ENCODE measurements at places on chromosomes 7 and 10. TPM values are rescaled to one million over a fixed set of nuclear protein-coding genes. Genes with fewer than 3 reads are reported as not detected.

GRCh38 chr10:117492504-117492903 lies 50.0 kb upstream of the EMX2 start:
- H3K4me3 ChIP-seq = no peak overlapping the region
- H3K27ac ChIP-seq = no peak overlapping the region
- H3K27me3 ChIP-seq = no peaks in the 10 kb centered on the region

GRCh38 chr7:96739609-96740008 lies 30.0 kb upstream of the SEM1 start:
- no peak overlapping the region for H3K4me3 ChIP-seq
- no peaks in the 10 kb centered on the region for H3K27me3 ChIP-seq
- DNase-seq = no peak
- H3K27ac ChIP-seq = no peak overlapping the region

Gene OPN1SW
- not detected for total RNA-seq

- H3K4me3 ChIP-seq = peak overlapping the region; percentile 95
- peaks cover 2% of the 10 kb centered on the region for H3K36me3 ChIP-seq
- no peak for DNase-seq
- peaks cover 24% of the 10 kb centered on the region for H3K4me1 ChIP-seq
- no peaks in the 10 kb centered on the region for H3K27me3 ChIP-seq
Measured at GRCh38 chr7:87473986-87474385, 1.5 kb downstream of the ABCB4 start.

DNA sequence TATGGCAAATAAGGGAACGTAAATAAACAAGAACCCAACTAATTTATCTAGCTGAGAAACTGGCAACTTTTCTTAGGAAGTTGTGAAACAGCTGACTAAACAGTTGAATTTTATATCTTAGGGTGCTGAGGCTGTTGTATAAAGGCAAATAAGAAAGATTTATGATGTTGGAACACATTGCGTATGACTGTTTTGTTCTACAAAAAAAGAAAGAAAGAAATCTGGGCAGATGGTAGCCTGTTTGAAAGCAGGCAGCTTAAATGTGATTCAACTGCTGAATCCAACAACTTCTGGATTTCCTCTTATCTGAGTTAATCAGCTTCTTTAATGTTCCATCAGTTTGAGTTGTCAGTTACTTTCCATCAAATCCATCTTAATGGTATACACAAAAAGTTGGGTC lies 214.5 kb downstream of the SNX13 start:
- H3K36me3 ChIP-seq = no peaks in the 10 kb centered on the region
- no peak overlapping the region for H3K4me3 ChIP-seq
- no peak overlapping the region for H3K27ac ChIP-seq
- no peaks in the 10 kb centered on the region for H3K27me3 ChIP-seq
- H3K4me1 ChIP-seq = peaks cover 4% of the 10 kb centered on the region
- no peak for DNase-seq

Gene OR2A25
- not detected for total RNA-seq

Gene SPDYE6
- total RNA-seq = not detected

DNA sequence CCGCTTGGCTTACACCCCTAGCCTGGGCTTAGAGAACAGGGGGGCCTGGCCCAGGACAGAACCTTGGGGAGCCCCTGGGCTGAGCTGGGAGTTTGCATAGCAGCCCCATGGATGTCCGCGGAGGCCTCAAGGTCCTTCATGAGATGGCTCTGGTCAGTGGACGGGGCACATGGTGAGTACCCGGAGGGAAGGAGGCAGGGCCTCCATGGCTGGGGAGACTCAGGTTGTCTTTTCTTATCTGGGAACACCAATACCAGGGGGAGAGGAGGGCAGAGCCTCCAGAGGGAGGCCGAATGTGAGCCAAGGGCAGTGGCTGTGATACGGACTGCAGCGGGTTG lies 64.8 kb downstream of the GLRX3 start:
- H3K27ac ChIP-seq = no peak overlapping the region
- H3K36me3 ChIP-seq = no peaks in the 10 kb centered on the region
- no peak overlapping the region for H3K4me3 ChIP-seq

DNA sequence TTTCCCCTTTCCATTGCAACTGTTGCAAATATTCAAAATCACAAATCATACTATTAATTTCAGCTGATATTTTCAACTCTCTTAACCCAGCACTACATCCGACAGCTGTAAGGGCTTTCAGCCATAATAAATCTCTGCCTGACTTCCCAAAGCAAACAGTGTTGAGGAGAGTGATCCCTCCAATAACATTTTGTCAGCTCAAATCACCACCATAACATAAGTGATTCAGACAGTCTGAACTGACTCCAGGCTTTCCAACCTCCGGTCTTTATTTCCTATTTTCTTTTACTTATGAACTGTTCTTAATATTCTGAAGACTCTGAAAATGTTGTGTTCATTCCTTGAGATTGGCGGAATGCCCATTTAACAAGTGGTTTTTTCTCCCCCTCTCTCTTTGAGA lies 1085.9 kb downstream of the GATA3 start:
- no peak overlapping the region for H3K27ac ChIP-seq
- H3K27me3 ChIP-seq = no peaks in the 10 kb centered on the region
- H3K4me3 ChIP-seq = no peak overlapping the region
- DNase-seq = no peak

Gene GHRHR
- total RNA-seq = 0.50 TPM

DNA sequence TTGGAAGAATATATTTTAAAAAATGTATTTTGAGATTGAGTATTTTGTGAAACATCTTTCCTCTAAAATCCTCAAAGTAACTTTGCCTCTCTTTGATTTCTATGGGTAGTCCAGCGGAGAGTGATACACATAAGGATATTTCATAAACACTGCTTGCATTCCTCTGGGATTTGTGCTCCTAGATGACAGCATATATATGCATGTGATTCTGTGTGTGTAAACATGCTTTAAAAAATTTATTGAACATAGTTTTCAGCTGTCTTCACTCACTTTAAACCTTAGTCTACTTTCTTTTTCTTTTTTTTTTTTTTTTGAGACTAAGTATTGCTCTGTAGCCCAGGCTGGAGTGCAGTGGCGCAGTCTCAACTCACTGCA lies 84.6 kb downstream of the KAT6B start:
- no peaks in the 10 kb centered on the region for H3K27me3 ChIP-seq
- H3K27ac ChIP-seq = no peak overlapping the region
- H3K4me1 ChIP-seq = peaks cover 4% of the 10 kb centered on the region
- H3K4me3 ChIP-seq = no peak overlapping the region
- H3K36me3 ChIP-seq = no peaks in the 10 kb centered on the region

Gene GPR85
- total RNA-seq = 1.7 TPM

GRCh38 chr7:142805350-142806021 lies 34.7 kb downstream of the PRSS2 start:
- H3K27me3 ChIP-seq = no peaks in the 10 kb centered on the region
- H3K4me1 ChIP-seq = no peaks in the 10 kb centered on the region
- no peaks in the 10 kb centered on the region for H3K36me3 ChIP-seq
- DNase-seq = peak; percentile 4
- H3K4me3 ChIP-seq = no peak overlapping the region

DNA sequence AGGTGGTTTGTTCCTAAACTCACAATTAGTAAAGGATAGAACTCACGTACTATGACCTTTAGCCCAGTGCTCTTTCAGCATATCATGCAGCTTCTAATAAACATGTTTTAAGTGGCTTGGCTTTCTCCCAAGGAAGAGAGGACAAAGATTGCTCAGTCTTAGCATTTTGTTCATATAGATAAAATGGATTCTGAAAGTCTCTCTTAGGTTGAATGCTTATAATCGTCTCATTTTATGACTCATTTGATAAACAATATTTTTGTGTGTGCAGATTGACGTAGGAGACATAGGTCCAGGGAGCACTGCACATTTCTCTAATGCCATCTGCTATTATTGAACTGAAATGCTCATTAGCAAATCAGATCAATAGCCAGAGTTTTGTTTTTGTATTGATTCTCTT lies 44.8 kb downstream of the GNAT3 start:
- DNase-seq = no peak
- H3K4me1 ChIP-seq = no peaks in the 10 kb centered on the region
- no peaks in the 10 kb centered on the region for H3K36me3 ChIP-seq
- H3K27ac ChIP-seq = no peak overlapping the region
- no peaks in the 10 kb centered on the region for H3K27me3 ChIP-seq

DNA sequence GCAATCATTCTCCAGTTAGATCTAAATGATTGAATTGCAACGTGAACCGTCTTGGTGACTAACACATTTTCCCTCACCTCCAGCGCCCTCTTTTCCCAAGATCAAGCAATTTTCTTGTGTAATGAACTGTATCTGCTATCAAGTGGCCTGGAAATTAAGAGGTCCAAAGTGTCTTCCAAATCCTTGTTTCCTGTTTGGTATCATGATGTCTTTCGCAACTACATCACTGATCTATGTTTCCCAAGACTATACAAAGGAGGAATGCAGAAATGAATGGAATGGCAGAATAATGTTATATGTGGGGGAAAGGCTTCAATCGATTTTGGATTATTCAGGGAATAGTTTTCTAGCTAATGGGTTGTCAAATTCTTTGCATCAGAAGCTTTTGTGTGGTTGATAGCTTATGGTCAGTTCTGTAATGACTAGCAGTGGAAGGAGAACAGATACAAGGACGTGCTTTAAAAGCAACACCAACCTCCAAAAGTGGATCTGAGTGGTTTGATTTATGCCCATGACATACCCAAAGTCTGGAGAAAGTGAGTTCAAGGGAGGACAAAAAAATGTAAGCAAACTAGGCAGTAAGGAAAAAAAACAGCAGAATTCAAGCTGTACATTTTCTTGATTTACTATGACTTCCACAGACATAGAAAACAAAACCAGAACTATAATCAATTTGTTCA lies 14.6 kb upstream of the ZEB1 start:
- no peak for DNase-seq
- no peaks in the 10 kb centered on the region for H3K4me1 ChIP-seq
- no peak overlapping the region for H3K4me3 ChIP-seq
- H3K36me3 ChIP-seq = no peaks in the 10 kb centered on the region

DNA sequence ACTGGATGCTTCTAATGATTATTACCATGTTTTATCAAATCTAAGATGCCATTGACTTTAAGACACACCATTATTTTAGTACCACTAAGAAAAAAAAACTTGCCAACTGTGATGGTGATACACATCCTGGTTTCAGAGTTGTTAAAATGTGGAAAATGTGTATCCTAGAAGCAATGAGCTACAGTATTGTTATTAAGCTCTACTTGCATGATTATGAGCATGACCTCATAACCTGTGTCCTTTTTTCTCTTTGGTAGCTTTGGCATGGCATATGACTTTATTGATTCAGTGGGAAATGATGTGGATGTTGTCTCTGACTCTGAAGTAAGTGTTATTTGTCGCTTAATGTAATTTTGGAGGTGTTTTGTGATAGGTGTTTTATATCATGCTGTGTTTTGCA lies 3.3 kb downstream of the EDRF1 start:
- no peak overlapping the region for H3K27ac ChIP-seq
- no peak for DNase-seq
- no peaks in the 10 kb centered on the region for H3K27me3 ChIP-seq
- no peak overlapping the region for H3K4me3 ChIP-seq
- H3K4me1 ChIP-seq = peaks cover 10% of the 10 kb centered on the region

DNA sequence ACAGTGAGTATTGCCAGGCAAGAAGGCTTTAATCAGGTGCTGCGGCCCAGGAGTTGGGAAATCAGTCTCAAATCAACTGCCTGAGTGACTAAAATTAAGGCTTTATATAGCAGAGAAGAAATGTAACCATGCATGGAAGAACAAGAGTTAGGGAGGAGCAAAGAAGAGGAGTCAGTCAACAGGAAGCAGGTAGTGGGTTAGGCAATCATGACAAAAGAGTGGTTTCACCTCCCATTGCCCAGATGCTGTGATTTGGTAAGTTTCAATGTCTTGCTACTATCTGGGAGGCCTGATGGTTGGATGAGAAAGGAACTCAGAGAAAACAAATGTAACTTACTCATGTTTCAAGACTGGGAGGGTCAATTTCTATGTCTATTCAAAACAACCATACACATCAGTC lies 998.3 kb downstream of the GATA3 start:
- DNase-seq = no peak
- no peaks in the 10 kb centered on the region for H3K4me1 ChIP-seq
- H3K27me3 ChIP-seq = no peaks in the 10 kb centered on the region
- no peak overlapping the region for H3K4me3 ChIP-seq
- no peak overlapping the region for H3K27ac ChIP-seq

Gene TMEM184A
- total RNA-seq = 11.7 TPM

DNA sequence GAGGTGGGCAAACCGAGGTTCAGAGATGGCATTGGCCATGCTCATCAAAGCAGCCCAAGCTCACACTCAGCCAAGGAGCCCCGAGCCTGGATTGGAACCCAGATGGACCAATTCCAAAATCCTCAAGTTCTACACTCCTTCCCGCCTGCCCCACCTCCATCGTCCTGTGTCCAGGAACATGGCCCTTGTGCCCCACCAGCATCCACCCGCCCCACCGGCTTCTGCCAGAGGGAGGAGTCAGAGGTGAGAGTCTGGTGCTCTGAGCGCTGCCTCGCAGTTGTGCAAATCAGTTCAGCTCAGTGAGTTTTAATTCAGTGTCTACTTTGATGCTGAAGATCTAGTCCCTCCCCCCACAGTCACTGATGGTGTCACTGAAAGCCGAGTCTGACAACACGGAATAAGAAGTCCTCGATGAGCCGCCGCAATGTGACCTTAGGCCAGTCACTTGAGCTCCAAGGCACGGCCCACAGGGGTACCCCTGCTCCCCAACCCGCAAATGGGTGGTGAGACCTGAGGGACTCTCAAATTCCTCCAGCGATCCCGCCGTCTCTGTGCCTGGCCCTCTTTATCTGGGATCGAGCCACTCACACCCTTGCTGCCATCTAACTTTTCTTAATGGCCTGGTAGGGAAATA lies 26.3 kb downstream of the PRKAG2 start:
- H3K27me3 ChIP-seq = no peaks in the 10 kb centered on the region
- H3K36me3 ChIP-seq = no peaks in the 10 kb centered on the region
- no peak for DNase-seq
- no peak overlapping the region for H3K4me3 ChIP-seq

Gene SVIL
- total RNA-seq = 26.0 TPM

Gene CARD11
- 1.2 TPM for total RNA-seq

DNA sequence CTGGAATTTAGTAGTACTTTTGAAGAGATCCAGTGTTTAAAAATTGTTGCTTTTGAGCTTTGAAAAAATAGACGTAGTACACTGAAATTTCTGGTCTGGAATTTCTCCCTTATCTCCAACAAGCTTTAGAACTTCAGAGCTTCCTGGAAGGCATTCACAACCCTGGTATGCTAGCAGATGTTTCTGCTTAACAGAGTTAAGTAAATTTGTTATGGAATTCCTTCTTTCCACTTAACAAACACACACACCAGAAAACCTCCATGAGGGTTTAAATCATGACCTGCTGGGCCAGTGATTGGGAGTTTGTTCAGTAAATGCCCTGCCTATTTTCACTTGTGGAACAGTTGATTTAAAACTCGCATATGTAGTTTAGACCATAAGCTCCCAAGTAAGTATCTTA lies 13.7 kb downstream of the ASB15 start:
- H3K27me3 ChIP-seq = no peaks in the 10 kb centered on the region
- H3K27ac ChIP-seq = no peak overlapping the region
- H3K4me1 ChIP-seq = no peaks in the 10 kb centered on the region

Gene HOXA3
- total RNA-seq = 0.17 TPM

- DNase-seq = no peak
- no peaks in the 10 kb centered on the region for H3K27me3 ChIP-seq
- H3K4me1 ChIP-seq = no peaks in the 10 kb centered on the region
Measured at GRCh38 chr7:28800150-28800549, 158.0 kb downstream of the TRIL start.

GRCh38 chr10:102324061-102324460 lies 71.4 kb upstream of the NFKB2 start:
- no peak for DNase-seq
- no peaks in the 10 kb centered on the region for H3K36me3 ChIP-seq
- H3K27ac ChIP-seq = no peak overlapping the region
- no peak overlapping the region for H3K4me3 ChIP-seq
- H3K4me1 ChIP-seq = no peaks in the 10 kb centered on the region

- no peak overlapping the region for H3K4me3 ChIP-seq
- no peaks in the 10 kb centered on the region for H3K27me3 ChIP-seq
- H3K36me3 ChIP-seq = no peaks in the 10 kb centered on the region
- DNase-seq = no peak
- H3K27ac ChIP-seq = no peak overlapping the region
Measured at GRCh38 chr7:4256286-4256685, 425.8 kb upstream of the FOXK1 start.

Gene GDF10
- under 0.01 TPM for total RNA-seq

Gene MMD2
- not detected for total RNA-seq

Data from liver (tissue), 10 donors.